ENCODE measurements at places on chromosomes 5 and 9.

- peak; percentile 39 for DNase-seq
Measured at GRCh38 chr9:112751056-112751795, 666 bp downstream of the SNX30 start.

DNA sequence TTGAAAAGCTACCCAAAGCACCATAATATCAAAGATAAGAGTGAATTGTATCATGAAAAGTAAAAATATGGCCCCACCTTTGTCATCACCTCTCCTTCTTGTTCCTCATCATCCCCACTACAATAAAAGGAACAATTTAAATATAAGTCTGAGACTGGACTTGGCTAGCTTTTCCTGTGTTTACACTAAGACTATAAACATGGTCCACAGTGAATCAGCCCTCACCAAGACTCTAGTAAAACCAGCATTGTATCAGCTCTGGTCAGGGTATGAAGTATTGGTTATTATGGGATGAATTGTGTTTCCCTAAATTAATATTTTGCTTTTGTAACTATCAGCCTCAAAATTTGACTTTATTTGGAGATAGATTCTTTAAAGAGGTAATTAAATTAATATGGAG, 105.4 kb downstream of the SLC25A46 start:
- peak; percentile 16 for DNase-seq

DNA sequence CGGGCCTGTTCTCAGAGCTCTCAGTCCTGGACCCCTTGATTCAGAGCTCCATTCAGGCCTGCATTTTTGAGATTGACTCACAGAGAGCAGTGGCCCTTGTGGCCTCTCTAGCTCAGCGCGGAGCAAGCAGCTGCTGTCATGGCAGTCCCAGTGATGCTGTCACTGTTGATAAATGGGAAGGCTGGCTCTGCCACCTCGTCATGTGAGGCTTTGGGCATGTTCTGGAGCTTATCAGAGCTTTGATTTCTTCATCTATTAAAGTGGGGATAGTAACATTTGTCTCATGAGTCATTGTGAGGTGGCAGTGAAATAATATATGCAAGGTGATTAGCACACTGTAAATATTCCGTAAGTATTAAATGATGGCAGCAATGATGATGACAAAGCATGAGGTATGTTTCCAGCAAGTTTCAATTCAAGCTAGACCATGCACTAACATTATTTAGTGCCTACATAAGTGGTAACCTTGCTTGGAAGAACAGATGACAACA, 126.4 kb upstream of the CXCL14 start:
- no peak for DNase-seq

- DNase-seq = peak; percentile 78
Measured at GRCh38 chr5:55324815-55325418, 17.1 kb downstream of the MTREX start.

DNA sequence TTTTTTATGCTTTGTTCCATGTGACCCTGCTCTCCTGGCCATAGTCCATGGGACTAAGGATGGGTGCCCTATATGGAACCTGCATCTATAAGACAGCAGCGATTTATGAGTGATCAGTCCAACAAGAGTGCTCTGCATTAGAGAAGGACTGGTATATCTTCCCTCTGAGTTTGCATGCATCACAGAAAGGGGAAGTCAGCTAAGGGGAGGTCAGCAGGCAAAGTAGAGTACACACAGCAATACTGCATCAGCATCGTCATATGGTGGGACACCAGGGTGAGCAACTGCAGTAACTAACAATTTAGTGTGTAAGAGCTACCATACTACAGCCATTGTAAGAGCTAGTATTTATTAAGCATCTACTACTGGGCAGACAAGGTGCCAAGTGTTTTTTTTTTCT, 311.3 kb downstream of the NDUFS4 start:
- DNase-seq = no peak

GRCh38 chr9:89743573-89744254, 138.9 kb downstream of the GADD45G start:
- no peak for DNase-seq

Data from lung microvascular endothelial cell (primary cell).